Putamen (tissue), 1 donor: ENCODE measurements at places on chromosomes 7 and 10.

DNA sequence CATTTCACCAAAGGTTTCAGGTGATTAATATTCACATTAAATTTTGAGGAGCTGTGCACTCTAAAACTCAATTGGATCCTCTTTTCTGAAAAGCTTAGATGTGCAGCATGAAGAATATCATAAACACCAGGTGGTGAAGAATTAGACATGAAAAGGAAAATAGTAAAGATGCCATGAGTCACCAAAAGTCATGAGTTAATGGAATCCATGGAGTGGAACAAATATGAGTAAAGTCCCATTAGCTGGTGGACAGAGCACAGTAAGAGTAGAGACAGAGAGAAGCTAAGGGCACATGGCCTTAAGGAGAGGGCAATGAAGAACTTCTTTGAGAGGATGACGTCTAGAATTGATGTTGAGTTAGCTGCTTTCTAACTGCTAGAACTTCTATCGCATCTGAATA, 271.6 kb downstream of the CSTF2T start:
- no peak for DNase-seq

GRCh38 chr7:30562498-30562897, 32.2 kb upstream of the GARS1 start:
- DNase-seq = no peak

- no peak for DNase-seq
Measured at GRCh38 chr10:37860494-37861190, 3.2 kb upstream of the ZNF248 start.

- DNase-seq = no peak
Measured at GRCh38 chr10:95336702-95337101, 45.9 kb upstream of the PDLIM1 start.

DNA sequence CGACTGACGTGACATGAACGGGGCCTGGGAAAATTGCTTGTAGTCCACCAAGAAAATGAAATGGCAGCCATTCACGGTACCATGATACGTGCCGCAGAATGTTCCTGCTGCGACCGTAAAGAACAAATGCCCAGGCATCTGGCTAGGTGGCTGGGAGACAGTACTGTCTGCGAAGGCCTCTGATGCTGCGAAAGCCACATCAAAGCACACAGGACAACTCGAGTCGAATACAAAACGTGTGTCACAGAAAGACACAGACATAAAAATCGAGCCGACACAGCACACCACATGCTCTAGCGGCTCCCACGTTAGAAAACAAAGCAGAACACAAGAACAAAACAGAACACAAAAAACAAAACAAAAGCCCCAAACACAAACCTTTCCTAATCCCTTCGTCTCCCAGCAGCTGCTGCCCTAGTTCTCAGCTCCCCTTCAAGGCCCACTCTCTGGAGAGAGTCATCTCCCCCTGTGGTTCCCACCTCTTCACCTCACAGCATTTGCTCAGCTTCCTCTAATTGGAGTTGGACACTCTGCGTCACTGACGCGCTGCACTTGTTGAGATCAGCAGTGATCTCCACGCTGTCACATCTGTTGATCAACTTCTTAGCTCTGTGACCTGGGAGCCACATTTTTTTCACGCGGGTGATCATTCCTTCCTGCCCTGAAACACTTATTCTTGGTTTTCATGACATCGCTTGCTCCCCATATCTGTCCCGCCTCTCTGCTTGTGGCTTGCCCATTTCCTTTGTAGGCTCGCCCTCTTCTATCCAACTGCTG, 112.2 kb downstream of the CLEC2L start:
- no peak for DNase-seq

DNA sequence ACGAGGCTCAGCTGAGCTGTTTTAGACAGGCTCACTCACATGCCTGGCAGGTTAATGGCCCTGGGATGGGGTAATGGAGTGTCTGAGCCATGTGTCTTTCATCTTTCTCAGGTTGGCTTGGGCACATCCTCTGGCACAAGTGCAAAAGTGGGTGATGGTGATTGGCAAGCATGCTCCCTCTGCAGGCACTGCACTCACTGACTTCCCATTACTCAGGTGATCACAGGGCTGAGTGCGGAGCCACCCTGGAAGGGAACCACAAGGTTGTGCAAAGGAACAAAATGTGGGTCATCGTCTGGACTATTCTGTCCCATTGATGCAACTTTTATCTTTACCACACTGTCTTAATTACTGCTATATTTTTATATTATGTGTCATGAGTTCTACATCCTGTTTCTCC, 244.1 kb upstream of the AKR1E2 start:
- DNase-seq = no peak

- no peak for DNase-seq
Measured at GRCh38 chr10:126417220-126417825, 29.0 kb upstream of the ADAM12 start.

GRCh38 chr7:116616555-116617059, 55.4 kb upstream of the MET start:
- no peak for DNase-seq

- peak; percentile 29 for DNase-seq
Measured at GRCh38 chr7:24882989-24883621, 96.9 kb downstream of the OSBPL3 start.

GRCh38 chr10:89255793-89256192, 4.2 kb upstream of the LIPA start:
- DNase-seq = no peak

GRCh38 chr7:4879396-4880081, 4.0 kb downstream of the RADIL start:
- no peak for DNase-seq

- no peak for DNase-seq
Measured at GRCh38 chr7:1950452-1951158, 280.5 kb downstream of the ELFN1 start.

DNA sequence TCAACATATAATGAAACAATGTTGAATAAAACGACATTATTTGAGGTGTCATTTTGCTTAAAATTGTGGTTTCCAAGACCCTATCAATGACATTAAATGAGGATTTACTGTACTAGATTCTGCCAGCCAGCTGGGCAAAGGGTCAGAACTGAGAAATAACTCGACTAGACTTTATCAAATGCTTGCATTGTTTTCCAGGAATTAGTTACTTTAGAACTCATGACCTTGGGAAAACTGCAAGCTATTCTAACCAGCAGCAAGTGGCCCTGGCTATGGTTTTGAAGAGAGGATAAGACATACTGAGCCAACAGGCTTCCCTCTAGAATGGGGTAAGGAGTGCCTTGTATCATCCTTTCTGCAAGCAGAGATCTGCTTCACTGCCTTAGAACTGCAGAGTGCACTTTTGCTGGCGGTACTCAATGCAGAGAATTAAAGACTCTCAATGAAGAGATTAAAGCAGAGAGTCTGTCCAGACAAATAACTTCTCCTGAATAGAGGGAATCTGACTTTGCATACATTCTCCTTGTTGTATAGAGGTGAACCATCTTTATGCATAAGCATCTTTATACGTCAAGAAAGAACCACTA, 281.5 kb downstream of the ARL4A start:
- DNase-seq = no peak

- peak; percentile 63 for DNase-seq
Measured at GRCh38 chr10:71946700-71947099, 17.5 kb upstream of the CHST3 start.

DNA sequence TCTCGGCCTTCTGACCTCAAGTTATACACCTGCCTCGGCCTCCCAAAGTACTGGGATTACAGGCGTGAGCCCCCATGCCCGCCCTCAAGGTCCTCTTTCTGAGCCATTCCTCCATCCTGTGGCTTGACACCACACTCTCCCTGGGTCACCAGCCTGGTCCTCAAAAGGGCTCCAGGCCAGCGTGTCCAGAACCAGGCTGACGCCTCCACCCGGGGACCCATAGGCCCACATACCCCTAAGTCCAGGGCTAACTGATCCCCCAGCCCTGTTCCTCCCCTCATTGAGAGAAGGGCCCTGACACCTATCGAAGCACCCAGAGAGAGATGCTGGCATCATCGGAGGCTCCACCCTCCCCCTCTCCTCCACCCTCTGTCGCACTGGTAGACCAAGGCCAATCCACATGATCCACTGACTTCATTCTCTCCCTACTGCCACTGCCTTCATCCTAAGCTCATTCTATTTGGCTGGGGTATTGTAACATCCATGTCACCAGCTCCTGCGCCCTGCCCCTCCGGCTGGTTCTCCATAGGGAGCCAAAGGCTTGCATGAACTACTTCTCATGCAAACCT, 46.7 kb downstream of the TMEM270 start:
- no peak for DNase-seq

DNA sequence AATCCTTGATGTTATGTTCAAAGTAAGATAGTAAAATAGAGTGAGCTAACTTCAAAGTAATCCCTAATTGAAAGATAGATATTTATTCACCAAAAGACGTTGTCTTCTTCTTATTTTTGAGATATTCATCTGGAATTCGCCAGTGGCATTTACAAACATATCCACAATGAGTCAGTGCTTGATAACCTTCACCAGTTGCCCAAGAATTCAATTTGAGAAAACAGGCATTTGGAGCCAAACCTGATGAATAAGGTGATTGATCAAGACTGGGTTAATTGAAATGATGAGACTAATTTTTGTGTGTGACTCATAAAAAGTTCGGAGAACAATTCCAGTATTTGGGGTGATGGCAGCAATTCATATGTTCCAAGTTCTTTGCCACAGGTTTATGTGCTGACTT, 344.0 kb downstream of the ARL4A start:
- no peak for DNase-seq

GRCh38 chr10:128035557-128035973, 90.7 kb downstream of the MKI67 start:
- DNase-seq = no peak

- no peak for DNase-seq
Measured at GRCh38 chr10:13147161-13147560, 14.2 kb upstream of the MCM10 start.

- no peak for DNase-seq
Measured at GRCh38 chr10:97842656-97843280, 6.9 kb upstream of the GOLGA7B start.

DNA sequence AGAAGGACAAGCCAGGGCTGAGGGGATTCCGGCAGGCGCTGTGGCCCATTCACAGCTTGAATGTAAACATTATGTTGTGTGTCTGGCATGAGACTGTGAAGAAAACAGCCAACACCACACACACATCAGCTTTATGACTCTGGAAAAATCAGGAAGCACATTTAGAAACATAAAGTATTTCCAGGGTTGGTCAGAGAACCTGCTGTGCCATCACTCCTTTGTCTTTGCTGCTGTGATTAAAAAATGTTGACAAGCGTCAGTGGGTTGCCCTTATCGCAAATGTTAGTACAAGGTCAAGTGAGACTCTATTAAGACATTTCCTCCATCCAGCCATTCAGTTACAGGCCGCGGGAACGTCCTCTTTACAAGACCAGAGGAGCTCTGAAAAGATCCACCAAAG, 95.4 kb downstream of the TAX1BP1 start:
- no peak for DNase-seq

DNA sequence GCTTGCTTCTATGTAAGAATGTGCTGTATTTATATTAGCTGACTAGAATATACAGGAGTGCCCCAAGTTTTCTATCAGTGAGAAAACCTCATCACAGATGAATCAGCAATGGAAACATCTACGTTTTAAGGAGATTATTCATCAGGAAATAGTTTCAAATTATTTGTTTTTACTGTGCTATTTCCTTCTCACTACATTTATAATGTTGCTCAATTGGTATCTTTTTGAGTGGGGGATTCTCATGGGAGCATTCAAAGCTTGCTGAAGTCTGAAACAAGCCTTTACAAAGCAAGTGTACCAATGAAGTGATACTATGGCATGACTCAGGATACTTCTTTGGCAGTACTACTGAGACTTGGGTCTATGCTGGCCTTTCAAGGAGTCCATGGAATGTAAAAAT, 191.1 kb upstream of the SLC26A5 start:
- DNase-seq = no peak

DNA sequence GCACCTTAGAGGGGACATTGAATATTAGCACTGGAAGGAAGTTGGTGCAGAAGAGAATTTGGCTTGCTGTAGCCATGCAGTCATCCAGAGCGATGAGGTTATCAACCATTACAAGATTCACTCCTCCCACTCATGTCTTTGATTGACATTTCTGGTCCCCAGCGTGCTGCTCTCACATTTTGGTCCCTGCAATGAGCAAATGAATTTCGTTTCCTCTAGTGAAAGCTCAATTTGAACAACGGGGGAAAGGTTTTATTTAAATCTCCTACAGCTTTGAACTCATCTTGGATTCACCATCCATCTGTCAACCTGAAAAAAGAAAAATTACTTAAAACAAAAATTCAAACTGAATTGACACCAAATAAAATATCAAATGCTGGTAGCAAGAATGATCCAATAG, 975.2 kb downstream of the NRG3 start:
- DNase-seq = peak; percentile 77

- no peak for DNase-seq
Measured at GRCh38 chr10:32390193-32390592, 43.2 kb upstream of the EPC1 start.

GRCh38 chr10:73083221-73083620, 13.4 kb downstream of the P4HA1 start:
- no peak for DNase-seq

- DNase-seq = no peak
Measured at GRCh38 chr7:151731022-151731441, 145.9 kb downstream of the PRKAG2 start.

DNA sequence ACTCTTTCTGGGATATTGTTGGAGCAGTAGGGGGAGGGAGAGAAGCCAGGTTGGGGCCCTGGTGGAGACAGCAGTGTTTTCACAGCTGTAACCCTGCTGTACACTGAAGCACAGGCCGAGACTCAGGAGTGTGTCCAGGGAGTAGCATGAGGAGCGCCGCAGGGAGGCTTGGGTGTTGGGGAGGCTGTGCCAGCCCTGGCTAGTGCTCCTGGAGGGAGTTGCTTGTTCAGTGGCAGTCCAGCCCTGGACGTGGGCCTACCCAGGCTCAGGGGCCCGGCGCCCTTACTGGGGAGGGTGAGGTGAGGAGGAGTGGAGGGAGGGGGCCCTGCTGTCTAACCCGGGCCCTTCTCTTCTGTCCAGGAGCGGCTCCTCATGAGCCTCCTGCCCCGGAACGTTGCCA, 35.9 kb downstream of the ADCY1 start:
- DNase-seq = no peak

GRCh38 chr7:46448478-46448877, 527.4 kb upstream of the IGFBP3 start:
- DNase-seq = no peak

- no peak for DNase-seq
Measured at GRCh38 chr7:16189026-16189715, 232.2 kb downstream of the CRPPA start.

- no peak for DNase-seq
Measured at GRCh38 chr10:89158446-89158845, 48.7 kb downstream of the CH25H start.

DNA sequence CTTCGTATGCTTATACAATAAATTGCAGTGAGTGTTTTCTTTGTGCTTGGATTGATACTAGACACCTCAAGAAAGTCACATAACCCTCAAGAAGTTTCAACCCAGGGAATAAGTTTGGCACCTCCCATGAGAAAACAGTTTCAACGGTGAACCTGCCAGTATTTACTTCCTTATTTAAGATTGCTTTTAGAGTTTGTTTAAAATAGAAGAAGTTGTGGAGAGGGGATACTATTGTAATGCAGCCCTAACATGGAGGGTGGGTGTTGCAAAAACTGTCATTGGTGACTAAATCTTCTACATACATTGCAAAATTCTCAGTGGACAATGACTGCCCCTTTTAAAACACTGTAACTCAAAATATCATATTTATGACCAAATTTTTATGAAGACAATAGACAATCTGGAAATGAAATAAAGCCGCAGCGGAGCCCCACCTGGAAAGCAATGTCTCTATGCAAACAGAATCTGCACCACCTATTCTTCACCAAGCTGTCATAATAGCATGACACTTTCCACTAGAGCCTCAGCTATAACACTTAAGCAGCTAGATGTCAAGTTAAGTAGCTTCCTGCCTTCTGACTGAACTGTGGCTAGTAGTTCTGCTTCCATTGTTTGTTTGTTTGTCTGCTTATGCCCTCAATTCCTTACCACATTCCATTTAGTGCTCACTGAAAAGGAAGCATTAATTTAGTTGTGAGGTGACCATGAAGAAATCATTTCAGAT, 98.2 kb downstream of the MDFIC start:
- no peak for DNase-seq
